ENCODE measurements at places on chromosomes 1 and 21. TPM values are rescaled to one million over a fixed set of nuclear protein-coding genes. Genes with fewer than 3 reads are reported as not detected.

Gene OXCT2
- total RNA-seq, result 0.90 TPM

Gene TTLL7
- total RNA-seq, result 58.5 TPM

Gene MAB21L3
- 3.2 TPM for total RNA-seq

Gene RAB29
- total RNA-seq, result 5.1 TPM

Gene LCE1E
- not detected for total RNA-seq

Gene KCNJ6
- 0.26 TPM for total RNA-seq

Gene ACKR1
- 7.1 TPM for total RNA-seq

Gene CREG1
- 68.6 TPM for total RNA-seq

Gene CRP
- not detected for total RNA-seq

Gene KIF17
- total RNA-seq, result 2.0 TPM
